ENCODE measurements at places on chromosomes 12 and 14.

DNA sequence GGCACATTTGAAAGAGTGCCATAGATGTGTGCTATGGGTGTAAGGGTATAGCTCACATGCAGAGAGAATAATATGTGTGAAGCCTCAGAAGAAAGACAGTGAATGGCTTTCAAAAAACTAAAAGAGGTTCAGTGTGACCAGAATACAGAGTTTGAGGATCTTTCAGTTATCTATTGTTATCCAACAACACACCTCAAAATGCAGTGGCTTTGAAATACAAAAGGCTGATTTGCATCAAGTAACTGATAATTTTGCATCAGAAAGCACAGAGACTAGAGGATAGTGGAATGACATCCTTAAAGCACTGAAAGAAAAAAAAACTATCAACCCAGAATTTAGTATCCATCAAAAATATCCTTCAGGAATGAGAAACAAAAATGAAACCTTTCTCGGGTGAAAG, 131.6 kb upstream of the IGF1 start:
- no peak for DNase-seq

DNA sequence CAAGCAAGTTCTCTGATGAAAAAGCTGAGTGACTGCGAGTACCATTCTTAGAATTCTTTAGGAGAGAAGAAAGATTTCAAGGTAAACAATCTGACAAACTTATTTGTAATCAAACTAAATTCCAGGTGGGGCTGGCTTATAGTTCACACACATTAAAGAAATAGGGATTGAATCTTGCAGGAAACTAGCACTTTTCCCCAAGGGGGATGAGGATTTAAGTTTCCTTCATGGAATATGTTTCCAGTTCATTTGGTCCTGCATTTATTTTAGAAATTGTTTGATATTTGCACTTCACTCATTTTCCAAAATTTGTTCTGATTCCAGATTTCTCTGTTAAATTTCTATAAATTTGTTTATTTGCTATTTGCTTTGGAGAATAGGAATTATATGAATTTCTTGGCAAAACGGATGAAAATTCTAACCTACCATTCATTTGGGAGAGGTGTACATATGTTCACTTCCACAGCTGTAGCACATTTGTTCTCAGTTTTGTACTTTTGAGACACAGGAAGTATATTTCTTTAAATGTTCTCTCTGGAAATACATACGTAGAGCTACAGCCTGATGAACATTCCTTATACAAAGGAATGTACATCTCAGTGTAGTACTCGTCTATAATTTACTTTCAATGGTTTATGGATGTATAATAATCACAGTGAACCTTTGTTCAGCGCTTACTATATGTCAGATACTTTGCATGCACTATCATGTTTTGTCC, 145.5 kb downstream of the AKAP6 start:
- no peak for DNase-seq

- DNase-seq, result no peak
Measured at GRCh38 chr12:45276154-45276755, 60.4 kb downstream of the ANO6 start.

DNA sequence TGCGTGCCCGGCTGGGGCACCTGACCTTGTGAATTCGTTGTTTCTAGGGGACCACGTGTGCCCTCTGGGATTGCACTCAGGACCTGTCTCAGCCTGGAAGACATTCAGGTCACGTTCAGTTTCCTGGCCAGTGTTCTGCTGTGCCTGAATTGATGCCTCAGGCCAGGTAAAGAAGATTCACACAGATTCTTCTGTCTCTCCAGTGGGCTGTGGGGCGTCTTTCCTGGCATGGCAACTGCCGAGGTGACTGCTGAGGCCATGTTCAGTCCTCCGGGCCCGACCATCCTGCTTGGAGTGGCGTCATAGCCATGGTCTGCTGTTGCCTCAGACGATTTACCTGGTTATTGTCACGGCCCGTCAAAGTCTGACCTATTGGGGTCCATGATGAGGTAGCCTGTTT, 13.5 kb downstream of the ZNF605 start:
- DNase-seq, result no peak

GRCh38 chr14:71703477-71703876, 228.8 kb upstream of the RGS6 start:
- DNase-seq, result no peak

GRCh38 chr14:65214741-65215140, 112.4 kb upstream of the MAX start:
- DNase-seq, result no peak

DNA sequence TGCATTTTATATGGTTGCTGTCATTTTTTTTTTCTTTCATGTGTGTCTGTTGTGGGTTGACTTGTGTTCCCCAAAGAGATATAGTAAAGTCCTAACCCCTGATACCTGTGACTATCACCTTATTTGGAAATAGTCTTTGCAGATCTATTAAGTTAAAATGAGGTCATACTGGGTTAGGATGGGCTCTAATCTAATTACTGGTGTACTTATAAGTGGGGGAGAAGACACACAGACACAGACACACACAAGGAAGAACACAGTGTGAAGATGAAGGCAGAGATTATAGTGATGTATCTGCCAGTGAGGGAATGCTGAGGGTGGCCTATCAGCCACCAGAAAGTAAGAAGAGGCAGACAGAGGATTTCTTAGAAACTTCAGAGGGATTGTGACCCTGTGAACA, 318.4 kb upstream of the ATP2B1 start:
- DNase-seq, result no peak

GRCh38 chr14:20624495-20625070, 16.9 kb downstream of the OR6S1 start:
- DNase-seq, result peak; percentile 87

- no peak for DNase-seq
Measured at GRCh38 chr14:76090616-76091391, 60.9 kb upstream of the GPATCH2L start.

DNA sequence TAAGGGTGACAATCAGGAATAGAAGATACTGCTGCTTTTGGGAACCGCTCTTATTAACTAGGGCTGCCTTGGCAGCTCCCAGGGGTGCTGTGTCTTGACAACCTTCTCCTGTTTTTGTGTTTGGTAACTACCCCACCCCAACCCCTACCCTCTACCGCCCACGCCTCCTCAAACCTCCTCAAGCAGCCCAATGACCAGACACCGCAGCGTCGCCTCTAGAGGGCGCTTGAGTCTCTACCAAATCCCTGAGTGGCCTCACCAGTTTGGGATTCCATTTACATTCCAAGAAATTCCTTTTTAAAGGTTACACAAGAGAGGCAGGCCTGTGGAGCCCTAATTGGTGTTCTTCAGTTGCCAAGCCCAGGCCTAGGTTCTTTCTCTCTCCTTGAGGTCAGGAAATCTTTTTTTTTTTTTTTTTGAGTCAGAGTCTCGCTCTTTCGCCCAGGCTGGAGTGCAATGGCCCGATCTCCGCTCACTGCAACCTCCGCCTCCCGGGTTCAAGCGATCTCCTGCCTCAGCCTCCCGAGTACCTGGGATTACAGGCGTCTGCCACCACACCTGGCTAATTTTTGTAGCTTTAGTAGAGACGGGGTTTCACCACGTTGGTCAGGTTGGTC, 72.4 kb upstream of the USP44 start:
- DNase-seq, result peak; percentile 79

DNA sequence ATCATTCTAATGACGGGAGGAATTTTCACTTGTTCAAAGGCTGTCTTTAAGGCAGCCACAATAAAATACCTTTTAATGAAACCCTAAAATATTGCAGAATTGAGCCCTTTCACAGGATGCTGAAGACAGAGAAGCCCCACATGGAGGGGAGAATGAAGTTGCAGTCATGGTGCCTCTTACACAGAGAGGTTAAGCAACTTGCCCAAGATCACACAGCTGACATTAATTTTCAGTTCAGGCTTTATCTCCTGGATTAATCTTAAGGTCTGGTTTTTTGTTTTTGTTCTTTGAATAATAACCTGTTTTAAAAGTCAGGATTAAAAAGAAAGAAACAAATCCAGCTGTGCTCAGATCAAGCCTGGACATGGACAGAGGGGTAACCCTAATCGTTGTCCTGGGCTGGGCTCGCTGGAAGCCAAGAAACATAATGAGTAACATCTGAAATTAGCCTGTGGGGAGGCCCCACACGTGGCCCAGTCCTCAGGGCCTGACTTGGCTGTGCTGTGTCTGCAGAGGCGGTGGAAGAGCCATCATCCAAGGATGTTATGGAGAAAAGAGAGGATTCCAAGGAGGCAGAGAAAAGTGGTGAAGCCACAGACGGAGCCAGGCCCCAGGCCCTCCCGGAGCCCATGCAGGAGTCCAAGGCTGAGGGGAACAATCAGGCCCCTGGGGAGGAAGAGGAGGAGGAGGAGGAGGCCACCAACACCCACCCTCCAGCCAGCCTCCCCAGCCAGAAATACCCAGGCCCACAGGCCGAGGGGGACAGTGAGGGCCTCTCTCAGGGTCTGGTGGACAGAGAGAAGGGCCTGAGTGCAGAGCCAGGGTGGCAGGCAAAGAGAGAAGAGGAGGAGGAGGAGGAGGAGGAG, 8.0 kb downstream of the CHGA start:
- no peak for DNase-seq

DNA sequence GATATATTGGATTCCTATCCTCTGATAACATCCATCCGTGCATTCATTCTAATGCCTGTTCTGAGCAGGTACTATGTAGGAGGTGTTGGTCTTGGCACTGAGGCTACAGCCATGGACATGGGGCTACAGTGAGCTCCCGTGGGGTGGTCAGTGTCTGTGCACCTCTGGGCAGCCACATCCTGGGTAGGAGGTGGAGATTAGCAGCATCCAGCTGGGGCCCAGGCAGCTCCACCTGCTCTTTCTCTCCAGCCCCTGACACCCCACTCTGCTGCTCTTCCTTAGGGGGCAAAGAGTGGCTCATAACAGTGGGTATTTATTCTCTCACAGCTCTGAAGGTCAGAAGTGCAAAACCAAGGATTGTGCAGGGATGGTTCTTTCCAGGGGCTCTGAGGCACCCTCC, 292.0 kb upstream of the SFSWAP start:
- no peak for DNase-seq
